ENCODE measurements at places on chromosomes 7 and 10.

GRCh38 chr7:2260820-2261219 is 18.8 kb downstream of the NUDT1 start:
- DNase-seq: no peak

DNA sequence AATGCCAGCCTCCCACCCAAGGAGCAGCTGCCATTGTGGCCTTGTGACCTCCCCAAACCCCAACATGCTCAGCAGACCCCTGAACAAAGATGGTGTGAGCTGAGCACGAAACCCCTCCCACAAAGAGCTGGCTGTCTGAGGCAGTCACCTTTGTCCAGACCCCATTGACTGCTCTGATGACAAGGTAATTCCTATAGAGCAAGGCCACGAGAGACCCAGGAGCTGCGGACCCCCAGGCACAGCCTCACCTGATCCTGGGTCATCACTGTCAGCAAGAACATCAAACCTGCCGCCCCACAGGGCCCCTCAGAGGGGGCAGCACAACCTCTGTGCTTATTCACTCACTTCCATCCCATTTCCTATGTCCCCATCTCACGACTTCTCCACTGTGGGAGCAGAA is 102.6 kb downstream of the CPXM2 start:
- no peak for DNase-seq

DNA sequence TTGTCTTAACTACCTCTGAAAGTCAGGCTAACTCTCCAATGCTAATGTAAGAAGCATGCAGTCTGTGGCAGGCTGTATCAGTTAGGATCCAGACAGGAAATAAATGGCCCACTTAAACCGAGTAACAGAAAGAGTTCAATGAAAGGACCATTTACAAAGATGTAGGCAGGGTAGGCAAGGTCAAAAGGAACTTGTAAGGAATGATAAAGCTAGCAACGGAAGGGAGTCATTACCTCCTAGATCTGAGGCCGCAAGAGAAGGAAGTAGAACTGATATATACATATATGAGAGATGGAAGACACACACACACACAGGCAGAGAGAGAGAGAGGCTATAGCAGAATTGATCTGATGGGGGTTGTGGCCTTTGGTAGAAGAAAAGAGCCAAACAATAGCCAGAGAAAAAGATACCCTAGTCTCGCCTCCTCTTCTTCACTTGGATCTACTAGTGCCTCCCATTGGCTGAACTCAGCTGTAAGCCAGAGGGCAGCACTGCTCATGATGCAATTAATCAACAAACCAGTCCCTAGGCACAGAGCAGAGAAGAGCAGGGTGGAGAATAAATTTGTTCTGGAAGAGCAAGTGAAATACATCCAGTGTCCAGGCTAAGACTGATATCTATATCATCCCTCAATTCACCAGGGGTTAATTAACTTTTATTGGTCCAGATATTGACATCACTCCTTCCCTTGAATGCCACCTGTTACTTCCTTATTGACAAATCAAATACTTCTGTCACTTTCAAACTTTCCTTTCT is 91.2 kb downstream of the LSMEM1 start:
- DNase-seq: no peak

DNA sequence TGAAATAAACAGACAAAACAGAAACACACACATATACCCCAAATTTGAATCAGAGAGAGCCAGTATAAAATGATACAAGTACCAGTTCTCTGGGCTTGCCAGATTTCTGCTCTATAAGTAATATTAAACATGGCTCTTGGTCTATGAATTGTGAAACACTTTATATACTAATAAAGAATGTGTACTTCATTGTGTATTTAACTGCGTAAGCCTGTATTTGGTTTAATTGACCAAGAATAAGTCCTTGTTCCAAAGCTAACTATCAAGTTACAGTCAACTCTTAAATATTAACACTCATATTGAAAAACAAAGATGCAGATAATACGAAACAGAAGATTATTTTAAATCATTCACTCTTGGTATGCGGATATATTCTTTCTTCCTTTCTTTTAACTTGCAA is 8.7 kb downstream of the FGFR2 start:
- no peak for DNase-seq

GRCh38 chr10:132164761-132165278 is 21.9 kb upstream of the DPYSL4 start:
- DNase-seq: no peak

DNA sequence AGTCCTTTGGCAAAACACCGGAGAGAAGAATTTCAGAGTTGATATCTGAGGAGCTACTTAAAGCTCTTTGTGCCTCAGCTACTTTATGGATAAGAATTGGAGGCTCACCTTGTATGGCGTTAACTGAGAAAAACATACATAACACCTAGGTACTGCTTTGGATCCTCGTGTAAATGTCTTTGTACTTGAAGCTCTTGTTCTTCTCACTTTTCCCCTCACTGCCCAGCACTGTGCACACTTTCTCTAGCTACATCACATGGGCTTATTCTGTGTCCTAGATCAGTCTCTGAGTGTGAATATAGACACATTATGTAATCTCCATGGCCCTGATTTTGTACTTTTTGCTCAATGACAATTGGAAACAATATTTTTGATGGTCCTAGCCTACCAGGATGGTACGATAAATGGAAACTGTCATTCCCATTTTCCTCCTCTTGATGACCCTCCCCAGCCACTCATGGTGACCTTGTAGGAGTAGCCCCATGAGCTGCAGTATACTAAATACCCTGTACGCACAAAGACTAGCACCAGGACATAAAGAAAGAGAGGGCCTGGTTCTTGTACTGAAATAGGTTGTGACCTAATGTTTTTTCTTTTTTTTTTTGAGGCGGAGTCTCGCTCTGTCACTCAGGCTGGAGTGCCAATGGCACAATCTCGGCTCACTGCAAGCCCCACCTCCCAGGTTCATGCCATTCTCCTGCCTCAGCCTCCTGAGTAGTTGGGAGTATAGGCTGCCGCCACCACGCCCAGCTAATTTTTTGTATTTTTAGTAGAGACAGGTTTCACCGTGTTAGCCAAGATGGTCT is 22.1 kb downstream of the STAMBPL1 start:
- no peak for DNase-seq

DNA sequence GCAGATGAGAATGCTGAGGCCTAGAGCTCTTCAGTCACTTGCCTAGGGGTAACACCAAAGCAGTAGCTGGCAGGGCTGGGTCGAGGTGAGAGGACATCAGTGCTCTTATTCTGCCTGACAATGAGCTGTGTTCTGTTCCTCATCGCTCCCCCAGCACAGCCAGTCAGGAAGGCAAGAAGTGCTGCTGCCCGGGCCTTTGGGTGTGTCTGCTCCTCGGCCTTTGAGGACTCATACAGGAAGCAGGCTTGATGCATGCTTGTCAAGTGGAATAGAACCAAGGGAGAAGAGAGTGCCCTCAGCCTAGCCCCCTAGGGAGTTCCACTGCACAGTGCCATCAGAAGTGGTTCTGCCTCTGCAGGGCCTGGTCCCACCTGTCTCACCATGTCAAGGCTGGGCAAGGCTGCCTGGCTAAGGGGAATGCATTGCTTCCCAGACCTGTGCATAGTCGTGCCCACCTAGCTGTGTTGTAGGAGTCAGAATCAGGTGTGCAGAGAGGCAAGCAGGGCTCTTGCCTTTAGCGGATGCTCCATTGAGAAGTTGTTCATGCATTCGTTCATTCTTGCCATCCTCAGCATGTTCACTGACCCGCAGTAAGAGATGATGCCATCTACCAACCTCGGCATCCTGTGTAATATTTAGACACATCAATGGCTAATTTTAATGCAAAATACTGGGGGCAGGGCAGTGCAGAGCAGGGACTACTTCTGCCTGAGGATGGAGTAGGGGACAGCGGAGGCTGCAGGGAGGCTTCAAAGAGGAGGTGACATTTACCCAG is 156.6 kb downstream of the RPS24 start:
- no peak for DNase-seq

DNA sequence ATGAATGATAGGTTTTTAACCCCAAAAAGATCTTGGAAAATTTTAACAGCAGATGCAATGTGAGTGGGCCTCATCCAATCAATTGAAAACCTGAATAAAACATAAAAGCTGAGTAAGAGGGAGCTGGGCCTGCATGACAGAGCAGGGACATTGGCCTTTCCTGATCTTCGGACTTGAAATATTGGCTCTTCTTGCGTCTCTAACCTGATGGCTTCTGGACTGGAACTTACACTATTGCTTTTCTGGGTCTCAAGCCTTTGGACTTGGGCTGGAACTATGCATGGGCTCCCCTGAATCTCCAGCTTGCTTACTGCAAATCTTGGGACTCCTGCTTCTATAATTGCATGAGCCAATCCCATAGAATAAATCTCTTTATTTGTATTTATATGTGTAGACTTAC is 9.0 kb downstream of the A1CF start:
- DNase-seq: no peak

DNA sequence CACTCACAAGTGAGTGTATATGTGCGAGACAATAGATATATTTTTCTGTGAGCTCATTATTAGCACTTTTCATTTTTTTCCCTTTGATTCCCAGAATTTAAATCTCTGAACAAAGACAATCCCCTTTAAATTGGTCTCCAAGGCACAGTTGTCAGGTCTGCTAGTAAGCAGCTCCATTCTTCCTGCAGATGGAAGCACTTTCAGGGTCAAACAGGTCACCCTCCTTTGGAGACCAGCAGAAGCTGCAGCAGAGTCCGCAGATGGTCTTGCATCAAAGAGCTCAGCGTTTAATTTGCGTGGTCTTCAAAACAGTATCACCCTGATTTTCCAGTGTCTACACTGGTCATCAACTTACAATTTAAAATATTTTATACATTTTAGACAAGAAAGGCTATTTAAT is 543.8 kb downstream of the ARL4A start:
- no peak for DNase-seq

DNA sequence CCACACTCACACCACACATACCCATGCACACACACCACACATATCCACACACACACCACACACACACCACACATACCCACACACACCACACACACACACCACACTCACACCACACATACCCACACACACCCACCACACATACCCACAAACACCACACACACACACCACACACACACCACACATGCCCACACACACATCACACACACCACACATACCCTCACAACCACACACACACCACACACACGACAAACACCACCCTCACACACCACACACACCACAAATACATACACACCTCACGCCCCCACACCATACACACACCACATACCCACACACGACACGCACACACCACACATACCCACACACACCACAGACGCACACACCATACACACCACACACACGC is 119.7 kb downstream of the PON1 start:
- no peak for DNase-seq

DNA sequence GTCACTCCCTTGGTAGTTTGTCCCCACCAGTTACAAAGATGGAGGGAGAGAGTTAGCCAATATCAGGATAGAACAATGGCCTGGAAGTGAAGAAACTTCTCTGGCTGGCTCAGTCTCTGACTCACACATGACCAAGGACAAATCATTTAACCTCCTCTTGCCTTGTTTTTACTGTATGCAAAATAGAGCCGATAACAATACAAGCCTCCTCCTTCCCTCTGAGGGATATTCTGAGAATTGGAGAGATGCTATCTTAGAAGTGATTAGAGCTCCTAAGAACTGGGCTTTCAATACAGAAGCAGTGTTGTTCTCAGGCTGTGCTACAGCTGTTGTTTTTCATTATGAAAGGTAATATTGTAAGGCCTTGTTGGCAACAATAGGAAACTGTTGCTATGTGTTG is 87.7 kb upstream of the EGR2 start:
- DNase-seq: no peak

DNA sequence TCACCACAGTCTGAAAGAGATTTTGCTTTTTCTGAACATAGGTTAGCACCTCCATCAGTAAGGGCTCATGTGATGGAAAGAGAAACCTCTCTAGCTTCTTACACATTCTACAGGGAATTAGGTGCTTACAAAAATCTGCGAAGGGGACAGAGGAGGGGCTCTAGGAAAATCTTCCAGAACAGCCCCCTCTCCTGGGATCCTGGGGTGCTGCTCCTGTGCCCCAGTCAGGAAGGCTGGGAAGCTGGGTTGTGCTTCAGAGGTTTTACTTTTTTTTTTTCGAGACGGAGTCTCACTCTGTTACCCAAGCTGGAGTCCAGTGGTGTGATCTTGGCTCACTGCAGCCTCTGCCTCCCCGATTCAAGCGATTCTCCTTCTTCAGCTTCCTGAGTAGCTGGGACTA is 7.5 kb upstream of the FAM171A1 start:
- no peak for DNase-seq

DNA sequence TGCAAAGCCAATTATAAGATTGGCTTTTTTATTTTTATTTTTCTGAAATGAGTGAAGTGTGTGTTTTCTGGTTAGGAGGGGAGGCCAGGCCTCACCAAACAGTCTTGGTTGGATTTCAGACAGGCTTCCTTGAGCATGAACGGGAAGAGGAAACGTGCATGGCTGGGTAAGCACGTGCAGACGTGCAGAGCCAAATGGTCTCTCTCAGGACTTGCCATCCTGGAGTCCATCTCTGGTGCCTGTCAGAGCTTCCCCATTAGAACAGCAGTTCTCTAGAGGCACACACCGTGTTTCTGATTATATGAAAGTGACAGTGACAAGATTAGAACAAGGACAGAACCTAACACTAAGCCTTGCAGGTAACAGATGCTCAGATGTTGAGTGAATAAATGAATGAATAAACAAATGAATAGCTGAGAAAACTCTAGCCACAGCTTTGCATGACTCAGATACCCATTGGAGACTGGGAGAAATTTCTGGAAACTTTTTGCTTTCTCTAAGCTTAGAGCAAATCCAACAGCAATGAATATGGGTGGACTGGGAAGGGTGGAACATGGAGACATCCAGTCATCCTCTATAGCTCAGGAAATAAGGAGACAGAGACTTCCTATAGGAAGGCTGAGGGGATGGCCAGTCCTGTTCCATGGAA is 11.8 kb upstream of the CALD1 start:
- DNase-seq: no peak

GRCh38 chr7:99827040-99827778 is 604 bp upstream of the CYP3A43 start:
- DNase-seq: no peak

- DNase-seq: no peak
Observed at GRCh38 chr10:33233221-33233620, 101.2 kb downstream of the NRP1 start.

DNA sequence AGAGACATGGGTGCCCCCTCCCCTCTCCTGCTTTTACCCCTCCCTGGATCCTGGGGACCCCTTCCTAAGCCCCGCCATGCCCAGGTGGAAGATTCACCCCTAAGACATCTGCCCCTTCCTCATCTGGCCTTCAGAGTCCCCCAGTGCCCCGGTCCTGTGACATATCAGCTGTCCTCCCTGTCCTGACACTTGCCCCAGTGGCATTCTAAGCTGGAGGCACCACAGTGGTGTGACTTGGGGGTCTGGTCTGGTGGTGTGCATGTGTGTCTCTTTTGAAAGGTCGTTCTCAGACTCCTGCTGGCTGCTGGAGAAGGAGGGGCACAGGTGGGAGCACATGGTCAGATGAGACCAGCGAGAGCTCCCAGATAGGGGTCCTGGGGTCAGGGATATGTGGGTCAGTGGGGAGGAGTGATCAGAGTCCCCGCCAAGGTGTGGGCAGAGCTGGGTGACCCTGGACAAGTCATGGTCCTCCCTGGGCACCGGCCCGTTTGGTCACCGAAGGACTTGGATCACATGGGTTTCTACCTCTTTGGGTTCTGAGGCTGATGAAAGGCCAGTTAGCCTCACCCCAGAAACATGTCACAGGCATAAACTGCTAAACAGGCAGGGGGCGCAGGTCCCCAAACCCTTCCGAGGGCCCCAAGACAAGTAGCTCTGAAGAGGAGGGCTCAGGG is 645 bp upstream of the TFR2 start:
- no peak for DNase-seq

- DNase-seq: no peak
Observed at GRCh38 chr10:62710182-62710581, 94.3 kb upstream of the ADO start.
